ENCODE measurements at places on chromosomes 11 and 22.

GRCh38 chr22:19970031-19970478 is 28.4 kb upstream of the TXNRD2 start:
- DNase-seq, result no peak

GRCh38 chr11:78313181-78313795 is 104.3 kb downstream of the GAB2 start:
- DNase-seq, result peak; percentile 91

GRCh38 chr11:120385110-120385509 is 48.9 kb downstream of the ARHGEF12 start:
- DNase-seq, result peak; percentile 74

GRCh38 chr11:15737320-15737719 is 619.0 kb downstream of the SOX6 start:
- DNase-seq, result peak; percentile 25

GRCh38 chr11:46386674-46387073 is 4.9 kb downstream of the CHRM4 start:
- no peak for DNase-seq

- no peak for DNase-seq
Measured at GRCh38 chr11:20050551-20051333, 109.5 kb downstream of the DBX1 start.

- no peak for DNase-seq
Measured at GRCh38 chr22:17243524-17243923, 24.3 kb upstream of the ADA2 start.

DNA sequence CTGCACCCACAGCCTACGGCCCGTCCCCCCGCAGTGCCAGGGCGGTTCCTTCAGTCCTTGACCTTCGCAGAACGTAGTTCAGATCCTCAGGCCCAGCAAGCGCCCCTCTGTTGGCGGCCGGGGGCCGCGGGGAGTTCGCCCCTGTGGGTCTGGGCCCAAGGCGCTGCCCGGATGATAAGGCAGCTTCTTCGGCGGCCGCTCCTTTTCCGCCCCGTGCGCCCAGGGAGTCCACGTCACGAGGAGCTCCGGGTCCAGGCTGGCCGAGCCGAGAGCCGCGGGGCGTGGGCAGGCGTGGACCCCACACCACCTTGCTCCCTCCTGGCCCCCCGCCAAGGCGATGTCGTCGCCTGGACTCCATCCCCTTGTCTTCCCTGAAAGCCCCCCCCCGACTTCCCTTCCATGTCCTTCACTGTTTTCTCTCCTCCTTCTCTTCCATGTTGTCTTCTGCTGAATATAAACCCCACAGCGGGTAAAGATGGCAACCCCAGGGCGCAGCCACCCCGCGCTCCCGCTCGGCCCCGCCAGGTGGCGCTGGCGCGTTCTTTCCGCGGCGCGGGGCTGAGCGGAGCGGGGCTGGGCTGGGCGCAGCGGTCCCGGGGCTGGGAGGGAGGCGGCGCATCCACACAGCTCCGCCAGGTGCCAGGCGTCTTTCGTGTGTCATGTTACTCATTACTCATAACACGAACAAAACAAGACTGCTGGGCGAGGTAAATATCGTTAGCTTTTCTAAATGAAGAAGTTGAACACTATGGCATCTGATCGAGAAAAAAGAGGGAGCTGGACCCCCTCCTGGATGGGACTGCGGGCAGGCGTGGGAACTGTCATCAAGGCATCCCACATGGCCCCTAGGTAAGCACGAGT is 321.0 kb downstream of the NTM start:
- DNase-seq, result no peak

DNA sequence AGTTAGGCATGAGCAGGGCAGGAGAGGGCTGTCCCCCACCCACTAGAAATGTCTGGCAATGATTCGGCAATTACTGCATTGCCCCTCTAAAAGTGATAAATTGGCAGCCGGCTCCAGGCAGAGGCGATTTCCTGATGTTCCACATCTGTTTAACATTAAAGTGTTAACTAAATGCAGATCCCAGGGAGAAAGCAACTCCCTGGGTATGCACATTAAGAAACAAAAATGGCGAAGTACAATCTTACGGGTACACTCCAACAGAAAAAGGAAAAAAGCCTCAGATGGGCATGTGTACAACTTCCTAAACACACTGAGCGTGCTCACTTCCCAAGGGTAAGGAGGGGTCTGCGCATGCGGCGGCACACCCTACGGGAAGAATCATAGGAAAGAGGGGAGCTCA is 314.4 kb downstream of the CASP12 start:
- no peak for DNase-seq

DNA sequence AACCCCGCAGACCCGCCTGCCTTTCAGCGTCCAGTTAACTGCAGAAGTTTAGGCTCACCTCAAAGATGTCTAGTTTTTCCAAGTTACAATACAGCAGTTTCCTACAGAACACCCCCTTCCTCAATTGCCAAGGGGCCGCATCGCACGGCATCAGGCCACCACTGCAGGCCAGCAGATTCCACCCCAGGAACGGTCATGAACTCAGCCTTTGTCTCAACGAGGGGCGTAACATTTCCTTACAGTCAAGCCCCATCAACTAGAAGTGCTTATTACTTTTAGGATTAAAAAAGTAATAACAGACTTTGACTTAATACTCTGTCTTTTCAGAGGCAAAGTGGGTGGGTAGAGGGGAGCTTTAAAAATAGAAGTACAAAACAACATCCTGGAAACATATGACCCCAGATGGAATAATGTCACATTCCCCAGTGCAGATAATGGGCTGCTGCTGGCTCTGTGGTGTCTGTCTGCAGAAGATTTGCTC is 36.3 kb downstream of the PPP2R1B start:
- no peak for DNase-seq

- no peak for DNase-seq
Measured at GRCh38 chr11:76170468-76170867, 35.8 kb downstream of the WNT11 start.

GRCh38 chr22:31229402-31230079 is 17.4 kb downstream of the LIMK2 start:
- DNase-seq, result no peak

- DNase-seq, result no peak
Measured at GRCh38 chr11:7905549-7905948, 25.5 kb downstream of the OR10A6 start.

DNA sequence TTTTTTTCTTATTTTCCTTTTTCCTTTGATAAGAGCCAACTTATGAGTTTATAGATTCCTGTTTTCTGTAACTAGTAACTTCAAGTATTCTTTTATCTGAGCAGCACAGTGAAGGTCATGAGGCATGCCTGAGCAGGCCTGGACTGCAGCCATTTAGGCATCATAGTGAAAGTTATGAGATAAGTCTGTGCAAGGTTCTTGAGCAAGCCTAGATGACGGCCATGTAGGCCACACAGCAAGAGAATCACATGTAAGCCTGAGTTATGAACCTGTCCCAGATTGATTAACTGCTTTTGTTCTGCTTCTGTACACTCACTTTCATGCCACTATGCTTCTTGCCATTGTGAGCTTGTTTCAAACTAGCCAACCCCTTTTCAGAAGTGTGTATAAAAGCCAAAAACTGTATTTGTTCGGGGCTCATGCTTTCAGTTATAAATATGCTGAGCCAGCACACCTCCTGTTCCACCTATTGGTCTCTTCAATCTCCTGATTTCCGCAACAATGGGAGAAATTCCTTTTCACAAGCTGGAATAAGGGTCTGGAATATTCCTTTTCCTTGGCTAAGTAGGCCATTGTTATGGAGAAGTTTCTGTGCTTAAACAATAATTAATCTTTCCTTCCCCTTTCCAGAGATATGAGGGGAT is 745.7 kb downstream of the FAM181B start:
- DNase-seq, result peak; percentile 13

DNA sequence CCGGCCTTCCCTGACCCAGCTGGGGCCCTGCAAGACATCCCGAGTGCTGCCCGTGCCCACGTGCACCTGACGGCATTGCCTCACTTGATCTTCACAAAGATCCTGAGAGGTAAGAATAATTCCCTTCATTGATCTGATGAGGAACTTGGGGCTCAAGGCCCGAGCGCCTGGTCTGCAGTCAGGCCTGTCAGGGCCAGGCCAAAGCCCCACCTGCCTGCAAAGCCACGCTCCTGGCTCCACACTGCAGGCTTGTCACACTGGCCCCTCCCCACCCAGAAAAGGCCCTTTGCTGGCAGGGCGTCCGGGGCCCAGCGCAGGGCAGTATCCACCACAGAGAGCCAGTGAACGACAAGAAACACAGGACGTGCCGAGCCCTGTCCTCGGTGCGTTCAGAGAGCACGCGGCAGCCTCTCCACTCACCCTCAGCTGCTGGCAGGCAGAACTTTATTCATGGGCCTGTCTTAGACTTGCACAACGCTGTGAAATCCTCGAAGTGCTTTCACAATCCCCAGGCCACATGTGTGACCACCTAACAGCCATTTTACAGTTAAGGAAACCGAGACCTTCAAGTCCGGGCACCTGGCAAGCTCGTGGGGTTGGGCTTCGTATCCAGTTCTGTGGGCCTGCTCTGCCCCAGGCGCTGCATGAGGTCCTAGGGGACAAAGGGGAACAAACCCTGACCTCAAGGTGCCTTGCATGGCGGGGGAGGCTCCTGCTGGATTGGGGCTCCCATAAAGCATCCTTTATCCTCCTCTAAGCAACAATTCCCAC is 14.8 kb downstream of the KIAA0930 start:
- peak; percentile 91 for DNase-seq

DNA sequence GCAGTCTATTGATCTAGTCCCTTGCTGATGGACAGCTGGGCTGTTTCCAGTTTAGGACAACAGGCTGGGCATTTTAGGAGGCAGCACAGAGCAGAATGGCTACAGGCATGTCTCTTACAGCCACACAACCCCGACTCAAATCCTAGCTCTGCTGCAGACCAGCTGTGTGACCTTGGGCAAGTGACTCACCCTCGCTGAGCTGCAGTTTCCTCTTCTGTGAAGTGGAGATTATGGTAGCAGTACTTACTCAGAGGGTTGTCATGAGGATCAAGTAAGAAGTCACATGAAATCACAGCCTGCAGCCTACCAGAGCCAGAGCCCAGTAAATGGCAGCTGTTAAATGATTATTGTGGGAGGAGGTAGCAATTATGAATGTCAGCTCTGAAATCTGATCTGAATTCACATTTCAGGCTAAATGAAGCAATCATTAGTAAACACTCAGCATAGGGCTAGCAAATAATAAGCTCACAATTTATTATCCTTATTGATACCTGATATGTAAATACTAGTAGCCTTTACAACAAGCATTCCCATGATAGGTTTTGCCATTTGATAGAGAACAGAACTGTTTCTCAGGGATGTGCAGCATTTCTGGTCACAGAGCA is 58.9 kb downstream of the MYEOV start:
- peak; percentile 92 for DNase-seq

- no peak for DNase-seq
Measured at GRCh38 chr11:108975026-108975425, 310.2 kb downstream of the DDX10 start.

DNA sequence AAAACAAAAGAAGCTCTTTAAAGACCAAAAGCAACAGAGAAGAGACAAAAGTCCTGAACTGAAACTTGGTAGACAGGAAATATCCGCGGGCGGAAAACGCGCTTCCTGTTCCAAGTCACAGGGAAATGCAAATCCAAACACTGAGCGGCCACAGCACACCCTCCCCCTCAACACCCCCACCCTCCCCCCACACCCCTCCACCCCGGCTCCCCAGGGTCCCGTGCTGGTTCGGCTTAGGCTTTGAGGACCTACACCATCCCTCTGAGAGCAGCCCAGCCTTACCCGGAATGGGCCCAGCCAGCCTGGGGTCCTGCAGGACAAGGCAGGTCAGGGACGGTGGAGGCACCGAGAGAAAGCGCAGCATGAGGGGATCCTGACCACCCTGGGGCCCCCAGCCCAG is 160.4 kb downstream of the BRD1 start:
- DNase-seq, result no peak

DNA sequence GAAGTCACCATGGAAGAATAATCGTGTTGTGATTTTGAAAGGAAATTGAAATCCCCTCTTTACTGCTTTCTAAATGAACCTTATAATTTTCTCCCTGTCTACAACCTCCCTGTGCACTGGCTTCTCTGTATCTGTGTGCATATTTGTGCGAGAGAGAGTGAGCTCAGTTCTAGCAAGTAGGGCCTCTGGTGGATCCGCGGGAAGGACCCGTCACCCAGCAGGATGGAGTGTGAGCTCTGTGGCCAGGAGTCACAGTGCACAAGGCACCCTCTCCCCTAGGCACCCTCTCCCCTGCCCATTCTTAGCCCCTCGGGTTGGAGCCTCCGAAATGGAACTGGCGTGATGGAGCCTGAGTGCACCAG is 109.0 kb downstream of the TRIM29 start:
- DNase-seq, result no peak

DNA sequence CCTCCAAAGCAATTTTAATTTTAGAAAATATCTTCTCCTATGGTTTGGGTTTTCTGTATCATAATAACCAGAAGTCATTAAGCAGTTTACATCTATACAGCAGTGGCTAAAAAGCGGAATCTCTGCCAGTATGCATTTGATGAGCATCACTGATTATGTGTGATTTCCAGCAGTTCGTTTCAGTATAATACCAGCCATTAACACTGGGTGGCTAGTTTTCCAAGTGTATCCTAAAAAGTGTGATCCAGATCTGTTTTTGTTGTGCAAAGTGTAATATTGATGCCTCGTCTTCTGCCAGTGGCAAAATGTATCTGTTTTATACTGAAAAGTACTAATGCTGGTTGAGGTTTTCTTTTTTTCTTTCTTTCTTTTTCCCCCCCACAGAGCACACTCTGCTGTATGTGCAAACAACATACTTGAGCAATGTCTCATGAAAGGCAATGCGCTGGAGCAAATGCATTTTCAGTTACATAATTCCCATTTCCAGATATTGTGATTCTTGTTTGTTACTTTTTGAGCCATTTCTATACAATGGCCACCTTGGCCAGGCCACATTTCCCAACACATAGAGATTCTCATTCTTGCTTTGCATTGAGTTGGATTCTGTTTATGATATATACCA is 64.2 kb downstream of the SLC36A4 start:
- DNase-seq, result peak; percentile 58

All from amniotic epithelial cell (primary cell).